ENCODE measurements at places on chromosomes 11 and 22. TPM values are rescaled to one million over a fixed set of nuclear protein-coding genes. Genes with fewer than 3 reads are reported as not detected.

- DNase-seq = no peak
- H3K4me3 ChIP-seq = no peak overlapping the region
- peak overlapping the region; percentile 73 for H3K27ac ChIP-seq
- peaks cover 33% of the 10 kb centered on the region for H3K4me1 ChIP-seq
- peaks cover 11% of the 10 kb centered on the region for H3K36me3 ChIP-seq
- no peaks in the 10 kb centered on the region for H3K27me3 ChIP-seq
Measured at GRCh38 chr11:65526744-65527143, 1.9 kb downstream of the SCYL1 start.

DNA sequence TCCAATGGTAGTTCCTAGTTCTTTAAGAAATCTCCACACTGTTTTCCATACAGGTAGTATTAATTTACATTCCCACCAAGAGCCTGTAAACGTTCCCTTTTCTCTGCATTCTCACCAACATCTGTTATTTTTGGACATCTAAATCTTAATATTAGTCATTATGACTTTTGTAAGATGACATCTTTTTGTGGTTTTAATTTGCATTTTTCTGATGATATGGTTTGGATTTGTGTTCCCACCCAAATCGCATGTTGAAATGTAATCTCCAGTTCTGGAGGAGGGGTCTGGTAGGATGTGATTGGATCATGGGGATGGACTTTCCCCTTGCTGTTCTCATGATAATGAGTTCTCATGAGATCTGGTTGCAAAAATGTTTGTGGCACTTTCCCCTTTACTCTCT is 89.0 kb downstream of the MUC15 start:
- H3K4me3 ChIP-seq = no peak overlapping the region
- H3K27me3 ChIP-seq = no peaks in the 10 kb centered on the region
- H3K36me3 ChIP-seq = no peaks in the 10 kb centered on the region
- H3K27ac ChIP-seq = no peak overlapping the region
- DNase-seq = no peak
- H3K4me1 ChIP-seq = no peaks in the 10 kb centered on the region

DNA sequence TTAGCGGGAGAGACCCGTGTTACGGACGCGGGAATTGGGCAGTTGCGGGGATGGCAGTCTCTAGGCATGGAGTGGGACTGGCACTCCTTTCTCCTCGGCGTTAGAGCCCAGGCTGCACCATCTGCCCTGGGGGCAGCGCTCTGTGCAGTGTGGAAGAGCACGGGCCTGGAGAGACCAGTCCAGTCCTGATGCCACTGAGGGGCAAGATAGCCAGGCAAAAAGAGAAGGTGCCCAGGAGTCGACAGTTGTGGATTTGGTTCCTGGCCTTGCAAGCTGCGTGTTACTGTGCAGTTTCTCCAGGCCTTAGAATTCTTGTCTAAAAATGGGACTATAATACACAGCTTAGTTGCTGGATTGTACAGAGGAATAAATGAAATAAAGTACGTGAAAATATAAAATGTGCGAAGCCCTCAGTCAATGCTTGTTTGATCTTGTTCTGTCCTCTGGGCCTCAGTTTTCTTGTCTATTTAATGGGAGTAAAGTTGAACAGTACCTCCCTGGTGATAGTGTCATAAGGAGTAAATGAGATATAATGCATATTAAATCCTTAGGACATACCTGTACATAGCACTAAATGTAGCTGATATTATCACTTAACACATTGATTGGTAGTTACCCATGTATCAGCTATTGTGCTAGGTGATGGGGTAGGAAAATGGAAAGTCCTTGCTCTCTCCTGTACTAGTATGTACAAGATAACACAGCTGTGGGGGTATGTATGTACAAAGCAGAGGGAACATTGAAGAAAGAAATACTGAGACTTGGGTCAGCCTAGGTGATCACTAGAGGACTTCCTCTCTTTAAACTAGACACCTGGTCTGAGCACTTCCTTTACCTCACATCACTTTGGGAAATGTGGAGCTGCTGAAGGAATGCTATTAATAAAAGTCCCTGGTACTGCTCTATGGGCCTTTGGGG is 1.2 kb downstream of the ATXN10 start:
- H3K36me3 ChIP-seq = no peaks in the 10 kb centered on the region
- H3K27ac ChIP-seq = peak overlapping the region; percentile 87
- H3K27me3 ChIP-seq = no peaks in the 10 kb centered on the region

GRCh38 chr11:58125469-58125868 is at the start of gene OR9I1:
Gene OR9I1, minus strand, starts transcription at chr11:58125530. Its CDS starts 6,086 bp downstream, at chr11:58119444.
- no peaks in the 10 kb centered on the region for H3K36me3 ChIP-seq
- no peak for DNase-seq
- H3K4me1 ChIP-seq = no peaks in the 10 kb centered on the region

DNA sequence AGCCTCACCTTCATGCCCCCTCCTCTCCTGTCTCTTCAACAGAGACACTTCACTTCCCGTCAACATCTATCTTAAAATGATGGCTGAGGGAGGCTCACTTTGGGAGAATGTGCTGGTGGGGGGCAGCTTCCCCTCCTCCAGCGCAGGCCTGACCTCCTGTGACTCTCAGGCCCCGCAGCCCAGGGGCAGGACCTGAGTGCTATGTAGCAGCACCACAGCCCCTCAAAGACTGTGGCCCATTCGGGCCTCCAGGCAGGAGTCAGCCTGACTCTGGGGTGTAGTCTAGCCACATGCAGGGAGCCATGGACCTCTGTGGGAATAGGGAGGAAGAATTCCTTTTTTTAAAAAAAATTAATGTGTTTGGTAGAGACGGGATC is 43.7 kb downstream of the DKK3 start:
- DNase-seq = no peak
- peak overlapping the region; percentile 61 for H3K27ac ChIP-seq

GRCh38 chr22:30806391-30806861 is 111.8 kb downstream of the OSBP2 start:
- no peaks in the 10 kb centered on the region for H3K36me3 ChIP-seq
- H3K27me3 ChIP-seq = no peaks in the 10 kb centered on the region
- no peak overlapping the region for H3K4me3 ChIP-seq
- no peak for DNase-seq
- H3K27ac ChIP-seq = no peak overlapping the region
- peaks cover 6% of the 10 kb centered on the region for H3K4me1 ChIP-seq

GRCh38 chr11:72411623-72412419 is 22.5 kb downstream of the CLPB start:
- no peak overlapping the region for H3K4me3 ChIP-seq
- H3K36me3 ChIP-seq = no peaks in the 10 kb centered on the region
- H3K27ac ChIP-seq = no peak overlapping the region
- no peak for DNase-seq
- peaks cover 8% of the 10 kb centered on the region for H3K4me1 ChIP-seq
- H3K27me3 ChIP-seq = no peaks in the 10 kb centered on the region

GRCh38 chr11:5624489-5625279 is at the start of gene TRIM34:
Gene TRIM34, plus strand, starts transcription at chr11:5625001. Its CDS starts 7,331 bp downstream, at chr11:5632332.
- H3K4me3 ChIP-seq = peak within 1 kb of the TSS; percentile 32
- peak; percentile 76 for DNase-seq
- H3K36me3 ChIP-seq = no peaks in the 10 kb centered on the region
- peaks cover 53% of the 10 kb centered on the region for H3K4me1 ChIP-seq
- H3K27me3 ChIP-seq = no peaks in the 10 kb centered on the region
- H3K27ac ChIP-seq = peak within 1 kb of the TSS; percentile 76

DNA sequence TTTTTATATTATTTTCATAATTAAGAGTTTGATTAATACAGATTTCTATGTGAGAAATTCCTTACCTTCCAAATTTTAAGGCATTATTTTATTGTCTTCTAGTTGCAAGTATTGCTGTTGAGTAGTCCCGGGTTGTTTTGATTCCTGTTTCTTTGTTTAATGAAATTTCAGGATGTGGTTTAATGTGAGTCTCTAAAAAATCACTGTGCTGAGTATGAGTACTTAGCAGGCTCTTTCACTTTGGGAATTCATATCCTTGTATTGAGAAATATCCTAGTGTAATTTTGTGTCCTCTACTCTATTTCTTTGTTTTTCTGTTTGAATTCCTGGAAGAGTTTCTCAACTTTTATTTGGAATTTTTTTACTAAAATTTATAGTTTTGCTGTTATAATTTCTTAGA is 113.2 kb downstream of the TMEM135 start:
- H3K36me3 ChIP-seq = no peaks in the 10 kb centered on the region
- peaks cover 9% of the 10 kb centered on the region for H3K4me1 ChIP-seq
- no peak for DNase-seq
- H3K27ac ChIP-seq = no peak overlapping the region
- no peak overlapping the region for H3K4me3 ChIP-seq
- H3K27me3 ChIP-seq = no peaks in the 10 kb centered on the region

The ADM2 gene
- total RNA-seq = 28.8 TPM

- peaks cover 1% of the 10 kb centered on the region for H3K36me3 ChIP-seq
- H3K27me3 ChIP-seq = no peaks in the 10 kb centered on the region
- H3K27ac ChIP-seq = peak overlapping the region; percentile 42
- DNase-seq = no peak
- peaks cover 32% of the 10 kb centered on the region for H3K4me1 ChIP-seq
- no peak overlapping the region for H3K4me3 ChIP-seq
Measured at GRCh38 chr22:31229402-31230079, 17.4 kb downstream of the LIMK2 start.
